ENCODE measurements at places on chromosomes 3 and 15. TPM values are rescaled to one million over a fixed set of nuclear protein-coding genes. Genes with fewer than 3 reads are reported as not detected.
A peak's percentile ranks its signal among the peaks of the same experiment; 100 is the strongest.

DNA sequence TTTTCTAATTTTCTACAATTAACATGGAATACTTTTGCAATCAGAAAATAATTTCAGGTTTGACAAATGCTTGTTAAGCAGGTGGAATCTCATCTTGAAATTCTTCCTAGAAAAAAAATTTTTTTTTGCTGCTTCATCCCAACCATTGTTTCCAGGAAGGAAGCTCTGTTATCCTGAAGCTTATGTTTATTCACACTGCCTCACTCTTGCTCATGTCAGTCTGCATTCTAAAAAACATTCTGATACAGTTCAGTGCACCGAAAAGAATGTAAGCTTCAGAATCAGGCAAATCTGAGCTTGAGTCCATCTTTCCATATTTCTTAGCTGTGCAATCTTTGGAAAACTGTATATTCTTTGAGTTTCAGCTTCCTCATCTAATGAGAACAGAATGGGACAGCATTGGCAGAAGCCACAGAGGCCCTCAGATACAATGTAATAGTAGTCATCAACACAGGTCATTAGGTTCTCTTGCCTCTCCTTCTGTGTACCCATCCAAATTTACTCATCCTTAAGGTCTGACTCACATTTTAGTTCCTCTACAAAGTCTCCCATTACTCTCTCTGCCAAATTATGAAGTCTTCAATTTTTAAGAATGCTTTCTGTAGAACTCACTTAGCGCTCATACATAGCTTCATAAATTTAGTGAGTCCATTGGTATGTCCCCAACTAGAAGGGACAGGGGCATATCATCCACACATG, 881.8 kb upstream of the NR2F2 start:
- no peak for DNase-seq

The PCLAF gene
- 1.1 TPM for total RNA-seq

DNA sequence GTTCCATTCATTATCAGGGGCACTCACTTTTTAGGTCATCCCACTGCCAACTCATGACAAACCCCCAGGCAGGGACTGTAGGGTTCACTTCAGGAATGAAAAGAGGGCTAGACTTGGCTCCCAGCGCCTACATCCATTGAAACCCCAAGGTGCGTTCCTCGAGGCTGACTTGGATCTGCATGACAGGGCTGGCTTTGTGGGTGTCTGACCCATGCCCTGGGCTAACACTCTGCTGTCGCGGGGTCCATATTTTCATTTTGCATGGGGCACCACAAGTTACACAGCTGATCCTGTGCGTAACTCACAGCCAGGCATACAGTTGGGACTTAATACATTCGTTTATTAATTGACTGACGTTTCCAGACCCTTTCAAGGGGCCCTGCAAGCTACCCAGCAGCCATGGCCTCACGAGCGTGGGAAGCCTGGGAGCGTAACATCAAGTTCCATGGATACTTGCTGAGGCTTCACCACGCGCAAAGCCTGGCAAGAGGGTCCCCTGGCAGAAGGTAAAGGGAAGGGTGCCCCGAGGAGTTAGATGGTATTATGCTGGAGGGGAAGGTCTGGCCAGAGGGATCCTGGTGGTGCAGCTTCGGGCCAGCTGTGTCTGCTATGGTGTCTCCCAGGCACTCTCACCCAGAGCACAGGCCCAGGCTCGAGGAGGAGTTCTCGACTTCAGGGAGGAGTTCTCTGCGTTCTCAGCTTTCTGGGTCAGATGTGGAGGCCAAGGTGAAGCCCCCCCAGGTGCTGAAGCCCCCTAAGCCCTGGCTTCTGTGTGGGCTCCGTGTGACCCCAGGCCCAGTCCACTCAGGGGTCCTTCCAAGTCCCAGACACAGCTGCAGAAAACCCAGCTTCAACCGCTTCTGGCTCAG, 85.4 kb downstream of the ADAMTS17 start:
- DNase-seq: no peak

DNA sequence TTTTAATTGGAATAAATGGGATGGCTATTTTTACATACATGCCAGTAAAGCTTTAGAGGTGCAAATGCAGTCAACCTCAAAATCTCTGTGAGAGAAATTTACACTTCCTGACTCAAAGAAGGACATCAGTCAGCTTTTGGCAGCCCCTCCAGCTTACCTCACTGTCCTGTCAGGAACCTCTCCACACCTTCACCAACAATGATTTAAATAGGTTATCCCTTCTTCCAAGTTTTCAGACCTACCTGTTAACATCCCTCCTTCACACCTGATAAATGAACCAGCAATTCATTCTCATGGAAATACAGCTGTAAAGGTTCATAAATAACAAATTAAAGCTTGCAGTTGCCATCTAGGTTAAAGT, 286.1 kb downstream of the SHOX2 start:
- no peak for DNase-seq

GRCh38 chr15:82805994-82806406, at the start of gene FSD2:
Gene FSD2, minus strand, starts transcription at chr15:82806069. Its CDS starts 18,679 bp downstream, at chr15:82787390.
- DNase-seq: no peak

DNA sequence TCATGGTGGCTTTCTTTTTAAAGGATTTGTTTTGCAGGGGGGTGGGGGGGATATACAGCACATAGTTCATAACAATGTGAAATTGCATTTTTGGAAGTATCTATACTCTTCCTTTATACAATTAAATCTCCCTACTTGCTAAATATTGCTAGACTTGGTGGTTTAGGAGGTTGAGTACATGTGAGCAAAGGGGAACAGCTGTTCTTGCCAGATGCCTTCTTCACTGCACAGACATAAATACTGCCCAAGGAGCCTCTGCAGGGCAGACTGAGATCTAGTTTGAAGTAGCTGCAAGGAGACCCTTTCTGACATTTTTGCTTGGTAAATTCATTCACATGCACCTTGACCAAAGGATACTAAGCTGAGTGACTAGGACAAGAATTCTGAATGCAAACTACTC, 228.6 kb upstream of the IL12A start:
- no peak for DNase-seq

GRCh38 chr15:53644660-53645059, 114.8 kb downstream of the WDR72 start:
- DNase-seq: no peak

The PLAAT1 gene
- 4.2 TPM for total RNA-seq

GRCh38 chr3:188294113-188294512, 140.2 kb downstream of the LPP start:
- no peak for DNase-seq

The B3GALNT1 gene
- 51.8 TPM for total RNA-seq

DNA sequence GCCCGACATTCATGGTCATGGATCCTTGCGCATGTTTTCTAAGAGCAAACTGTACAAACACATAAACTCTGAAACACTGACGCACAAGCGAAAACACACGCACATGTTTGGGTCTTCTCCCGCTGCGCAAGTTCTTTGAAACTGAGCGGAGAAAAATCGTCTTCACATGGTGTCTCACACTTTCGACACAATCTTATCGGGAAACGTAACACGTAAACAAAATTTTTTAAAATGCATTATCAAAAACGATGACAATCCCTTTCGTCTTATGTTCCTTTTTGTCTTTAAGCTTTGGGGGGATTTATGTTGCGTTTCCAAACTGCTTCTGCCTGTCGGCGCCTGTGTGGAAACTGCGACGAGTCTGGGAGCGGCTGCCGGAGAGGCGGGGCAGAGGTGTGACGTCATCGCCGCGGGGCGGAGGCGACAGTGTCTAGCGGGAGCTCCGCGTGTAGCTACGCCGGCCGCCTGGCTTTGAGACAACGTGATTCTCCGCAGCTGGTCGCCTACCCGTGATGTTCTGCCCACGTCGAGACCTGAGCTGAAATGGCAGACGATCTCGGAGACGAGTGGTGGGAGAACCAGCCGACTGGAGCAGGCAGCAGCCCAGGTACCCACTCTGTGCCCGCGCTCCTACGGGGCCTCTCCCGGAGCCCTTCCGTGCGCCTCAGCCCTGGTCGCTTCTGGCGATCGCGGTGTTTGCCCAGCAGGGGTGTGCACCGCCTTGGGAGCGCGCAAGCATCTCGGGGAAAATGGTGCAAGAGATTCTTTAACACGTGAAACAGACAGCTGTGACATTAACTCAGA, at the start of gene CMSS1:
Gene CMSS1, plus strand, starts transcription at position 426 of the 804 bp plus-strand sequence.
- peak; percentile 97 for DNase-seq

- DNase-seq: no peak
These were observed 327.3 kb downstream of the GBE1 start for GRCh38 chr3:81434161-81434560.

GRCh38 chr15:73838831-73839426, 34.4 kb upstream of the TBC1D21 start:
- peak; percentile 85 for DNase-seq

GRCh38 chr15:77138167-77138522, 67.2 kb upstream of the TSPAN3 start:
- DNase-seq: no peak

- no peak for DNase-seq
These were observed 77.7 kb upstream of the ROBO1 start for GRCh38 chr3:79845546-79845945.

DNA sequence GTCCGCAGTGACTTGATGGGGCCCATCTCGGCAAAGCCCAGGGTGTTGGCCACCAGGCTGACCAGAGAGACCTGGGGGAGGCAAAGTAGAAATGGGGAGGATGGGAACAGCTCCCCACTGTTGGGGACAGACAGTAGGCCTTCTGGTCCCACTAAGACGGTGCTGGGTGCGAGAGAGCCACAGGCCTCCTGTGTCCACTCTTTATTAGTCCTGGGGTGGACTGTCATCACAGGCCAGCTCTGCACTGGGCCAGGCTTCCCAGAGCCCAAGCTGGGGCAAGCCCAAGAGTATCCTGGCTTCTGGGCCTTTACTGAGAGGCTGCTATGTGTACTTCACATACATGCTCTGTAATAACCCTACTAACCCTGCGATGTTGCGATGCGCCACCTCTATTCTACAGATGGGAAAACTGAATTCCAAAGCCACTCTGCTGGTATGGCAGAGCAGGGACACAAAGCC, 66.4 kb downstream of the EXOG start:
- DNase-seq: peak; percentile 50

- no peak for DNase-seq
These were observed 53.1 kb downstream of the SLC30A4 start for GRCh38 chr15:45469441-45469840.

DNA sequence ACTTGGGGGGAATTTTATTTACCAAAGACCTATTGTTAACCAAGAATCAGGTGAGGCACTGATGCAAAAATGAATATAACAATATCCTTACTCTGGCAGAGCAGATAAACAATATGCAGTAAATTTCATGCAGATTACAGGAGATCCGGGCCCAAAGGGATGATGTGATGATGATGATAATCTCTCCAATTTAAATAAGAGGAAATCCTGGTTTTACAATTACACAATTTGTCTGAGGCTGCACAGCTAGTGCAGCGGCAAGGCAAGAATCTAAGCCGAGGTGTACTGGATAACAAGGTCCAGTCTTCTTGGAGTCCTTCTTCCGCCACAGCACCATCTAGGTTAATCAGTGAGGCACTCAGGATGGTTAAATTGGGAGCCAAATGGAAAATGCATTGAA, 2.4 kb upstream of the MESD start:
- no peak for DNase-seq

DNA sequence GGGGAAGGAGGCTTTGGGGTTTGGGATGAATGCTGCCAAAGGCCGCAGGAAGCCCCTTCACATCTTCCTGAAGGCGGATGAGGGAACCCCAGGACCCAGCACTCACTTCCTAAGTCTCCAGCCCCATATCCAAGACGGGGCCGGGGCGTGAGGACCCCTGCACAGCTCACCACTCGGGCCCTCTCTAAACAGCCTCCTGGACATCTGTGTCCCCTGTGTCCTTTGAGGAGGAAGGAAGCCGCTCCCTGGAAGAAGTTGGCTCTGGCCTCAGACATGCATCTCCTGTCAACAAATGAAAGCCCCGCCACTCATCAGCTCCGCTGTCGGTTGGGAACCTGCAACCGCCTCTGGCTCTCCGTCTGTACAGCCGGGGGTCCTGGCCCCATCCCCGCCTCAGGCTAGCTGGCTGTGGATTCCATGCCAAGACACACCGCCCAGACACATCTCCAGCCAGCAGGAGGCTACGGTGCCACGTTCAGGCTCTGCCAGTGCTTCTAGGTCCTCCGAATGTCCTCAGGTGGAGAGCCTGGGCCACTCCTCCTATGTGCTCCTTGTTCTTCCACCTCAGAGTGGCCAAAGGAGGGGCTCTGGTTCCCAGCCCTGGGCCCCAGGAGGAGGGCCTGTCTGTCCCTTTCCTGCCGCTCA, 140.0 kb upstream of the MEF2A start:
- DNase-seq: peak; percentile 64

- DNase-seq: no peak
These were observed 526 bp downstream of the GPD1L start for GRCh38 chr3:32106929-32107362.

The CD80 gene
- total RNA-seq: not detected

- DNase-seq: no peak
These were observed 12.2 kb upstream of the NCKIPSD start for GRCh38 chr3:48697952-48698351.

GRCh38 chr15:39468331-39468730, 112.5 kb upstream of the THBS1 start:
- DNase-seq: no peak

The ECE2 gene
- total RNA-seq: not detected

Data from Right ventricle myocardium inferior (tissue), 1 donor.